ENCODE measurements at places on chromosomes 3 and 15.

- DNase-seq, result no peak
Measured at GRCh38 chr3:21624524-21624923, 126.5 kb downstream of the ZNF385D start.

DNA sequence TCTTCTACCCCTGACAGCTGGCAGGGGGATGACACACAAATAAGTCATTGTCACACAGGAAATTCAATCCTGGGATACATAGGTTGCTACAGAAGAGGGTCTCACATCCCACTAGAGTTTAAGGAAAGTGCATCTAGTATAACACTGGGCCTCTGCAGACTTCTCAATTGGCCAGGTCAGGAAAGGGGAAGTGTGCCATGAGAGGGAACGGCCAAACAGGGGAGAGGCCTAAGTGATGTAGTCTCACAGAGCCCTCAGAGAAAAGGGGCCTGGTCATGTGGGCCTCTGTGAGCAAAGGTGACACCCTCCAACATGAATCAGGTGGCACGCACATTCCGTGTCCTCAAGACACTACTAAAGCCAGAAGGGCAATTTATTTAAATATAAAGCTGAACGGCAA is 11.2 kb downstream of the ZXDC start:
- no peak for DNase-seq

GRCh38 chr3:184448321-184449160 is 68.7 kb downstream of the CHRD start:
- no peak for DNase-seq

DNA sequence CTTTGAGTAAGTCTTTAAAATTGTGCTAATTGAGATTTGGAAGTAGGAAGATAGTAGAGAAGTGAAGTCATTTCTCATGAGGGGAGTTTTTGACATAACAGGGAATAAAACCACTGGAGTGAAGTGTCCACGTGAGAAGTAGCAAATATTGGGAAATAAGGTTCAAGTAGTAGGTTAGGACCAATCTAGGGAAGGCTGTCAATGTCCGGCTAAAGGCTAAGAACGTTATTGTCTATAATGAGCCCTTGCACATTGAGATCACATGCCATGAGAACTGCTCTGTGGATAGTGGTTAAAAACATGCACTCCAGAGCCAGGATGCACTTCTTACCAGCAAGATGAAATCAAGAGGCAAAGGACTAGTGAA is 459.9 kb upstream of the TPRG1 start:
- DNase-seq, result no peak

- DNase-seq, result no peak
Measured at GRCh38 chr15:77843546-77843945, 210.8 kb upstream of the LINGO1 start.

DNA sequence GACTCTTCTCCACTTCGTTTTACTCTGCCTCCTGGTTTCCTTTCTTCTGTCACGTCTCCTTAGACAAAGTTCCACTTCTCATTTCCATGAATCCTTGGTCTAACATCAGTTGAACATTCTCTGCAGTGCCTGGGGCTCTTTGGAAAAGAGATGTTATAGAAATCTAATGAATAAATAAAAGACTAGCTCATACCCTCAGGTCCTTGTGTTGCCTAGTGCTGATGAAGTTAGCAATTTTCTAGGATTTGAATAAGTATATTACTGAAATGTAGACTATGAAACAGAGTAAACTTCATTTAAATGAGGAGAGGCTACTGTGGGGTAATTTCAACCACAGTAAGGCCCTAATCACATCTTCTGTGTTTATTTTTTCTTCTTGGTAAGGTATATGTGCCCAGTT is 146.9 kb upstream of the CADPS start:
- DNase-seq, result no peak

DNA sequence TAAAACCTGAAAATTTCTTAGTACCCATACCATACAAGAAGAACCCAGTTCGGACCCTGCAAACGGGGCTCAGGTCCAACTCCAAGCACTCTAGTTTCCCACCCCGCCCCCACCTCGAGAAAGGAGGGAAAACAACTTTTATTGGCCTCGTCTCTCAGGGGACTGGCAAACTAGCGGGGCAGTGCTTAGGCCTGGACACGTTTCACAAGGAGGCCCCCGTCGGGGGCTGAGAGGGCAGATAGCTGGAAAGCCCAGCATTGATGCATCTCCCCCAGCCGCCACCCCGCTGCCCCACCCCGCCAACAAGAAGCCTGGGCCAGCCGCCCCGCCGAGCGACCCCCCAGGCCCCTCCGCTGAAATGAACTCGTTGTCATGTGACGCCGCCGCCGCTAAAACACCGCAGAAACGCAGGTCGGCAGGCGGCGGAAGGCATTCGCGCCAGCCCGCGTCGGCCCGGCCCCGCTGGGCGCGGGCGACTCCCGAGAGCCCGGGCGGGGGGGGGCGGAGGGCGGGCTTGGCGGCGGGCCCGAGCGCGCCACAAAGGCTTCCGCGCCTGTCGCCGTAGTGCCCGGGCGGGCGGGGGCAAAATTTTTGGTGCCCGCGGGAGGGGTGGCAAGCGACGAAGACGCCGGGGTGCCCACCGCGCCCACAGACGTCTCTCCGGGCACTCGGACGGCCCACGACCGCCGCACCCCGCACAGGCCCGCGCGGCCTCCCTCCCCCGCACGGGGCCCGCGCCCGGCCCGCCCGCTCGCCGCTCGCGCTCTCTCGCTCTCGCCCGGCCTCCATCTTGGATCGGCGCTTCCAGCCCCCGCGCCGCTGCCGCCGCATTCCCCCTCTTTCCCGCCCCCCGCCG is 634 bp downstream of the STAG1 start:
- peak; percentile 54 for DNase-seq

- no peak for DNase-seq
Measured at GRCh38 chr3:47554335-47554734, 24.3 kb downstream of the CSPG5 start.

- no peak for DNase-seq
Measured at GRCh38 chr3:172275586-172275985, 172.7 kb downstream of the GHSR start.

DNA sequence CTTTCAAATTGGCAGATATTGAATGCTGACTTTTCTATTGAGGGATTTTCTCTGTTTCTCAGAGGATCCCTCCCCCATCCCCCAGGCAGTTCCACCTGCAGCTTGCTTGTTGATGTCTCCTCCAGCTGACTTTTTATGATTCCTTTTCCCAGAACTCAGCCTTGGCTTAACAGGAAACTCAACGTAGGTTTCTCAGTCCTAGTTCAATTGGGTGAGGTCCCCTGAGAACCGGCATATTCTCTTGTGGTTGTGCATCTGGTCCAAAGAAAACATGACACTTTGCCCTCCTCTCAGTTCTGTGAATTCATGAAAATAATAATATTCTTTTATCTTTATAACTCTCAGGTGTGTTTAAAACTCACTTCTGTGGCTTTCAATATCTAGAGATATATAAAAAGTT is 1222.1 kb downstream of the OTOL1 start:
- no peak for DNase-seq
